H9 (cell line): ENCODE measurements at places on chromosomes 3 and 15. TPM values are rescaled to one million over a fixed set of nuclear protein-coding genes. Genes with fewer than 3 reads are reported as not detected.

BCHE gene
- 0.79 and 1.4 TPM in 2 replicates for total RNA-seq

CCNB2 gene
- 119 and 122 TPM in 2 replicates for total RNA-seq

FXR1 gene
- total RNA-seq: 240 and 242 TPM in 2 replicates

ADAMTS7 gene
- 23.1 and 25.0 TPM in 2 replicates for total RNA-seq

IREB2 gene
- total RNA-seq: 87.6 and 93.3 TPM in 2 replicates

SLC9A9 gene
- total RNA-seq: 0.35 and 0.48 TPM in 2 replicates

CFAP100 gene
- 0.26 and 0.44 TPM in 2 replicates for total RNA-seq

CPLX3 gene
- total RNA-seq: not detected in 2 replicates

GPR27 gene
- 15.5 and 17.7 TPM in 2 replicates for total RNA-seq

CIB2 gene
- total RNA-seq: 37.1 and 43.2 TPM in 2 replicates

SNTN gene
- total RNA-seq: not detected in 2 replicates

CPNE9 gene
- 3.5 and 3.8 TPM in 2 replicates for total RNA-seq

DNA sequence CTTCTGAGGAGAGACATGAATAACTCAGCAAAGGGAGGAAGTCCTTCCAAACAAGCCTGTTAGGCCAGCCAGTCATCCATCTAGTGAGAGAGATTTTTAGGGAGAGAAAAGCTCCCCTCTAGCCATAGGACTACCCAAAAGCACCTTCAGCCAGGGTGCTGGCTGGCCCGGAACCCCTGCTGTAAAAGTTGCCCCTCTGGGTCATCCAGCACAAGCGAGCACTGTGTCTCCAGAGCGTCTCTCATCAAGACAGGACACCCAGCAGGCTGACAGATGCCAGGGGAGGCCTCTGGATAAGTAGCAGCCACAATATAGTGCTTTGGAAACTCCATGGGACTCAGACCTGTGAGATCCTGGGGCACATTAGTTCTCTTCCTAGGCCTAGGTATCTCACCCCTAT is 24.5 kb downstream of the ANXA2 start:
- no peak for DNase-seq

- no peak for DNase-seq
Observed at GRCh38 chr3:153169793-153170383, 7.9 kb downstream of the RAP2B start.

DNA sequence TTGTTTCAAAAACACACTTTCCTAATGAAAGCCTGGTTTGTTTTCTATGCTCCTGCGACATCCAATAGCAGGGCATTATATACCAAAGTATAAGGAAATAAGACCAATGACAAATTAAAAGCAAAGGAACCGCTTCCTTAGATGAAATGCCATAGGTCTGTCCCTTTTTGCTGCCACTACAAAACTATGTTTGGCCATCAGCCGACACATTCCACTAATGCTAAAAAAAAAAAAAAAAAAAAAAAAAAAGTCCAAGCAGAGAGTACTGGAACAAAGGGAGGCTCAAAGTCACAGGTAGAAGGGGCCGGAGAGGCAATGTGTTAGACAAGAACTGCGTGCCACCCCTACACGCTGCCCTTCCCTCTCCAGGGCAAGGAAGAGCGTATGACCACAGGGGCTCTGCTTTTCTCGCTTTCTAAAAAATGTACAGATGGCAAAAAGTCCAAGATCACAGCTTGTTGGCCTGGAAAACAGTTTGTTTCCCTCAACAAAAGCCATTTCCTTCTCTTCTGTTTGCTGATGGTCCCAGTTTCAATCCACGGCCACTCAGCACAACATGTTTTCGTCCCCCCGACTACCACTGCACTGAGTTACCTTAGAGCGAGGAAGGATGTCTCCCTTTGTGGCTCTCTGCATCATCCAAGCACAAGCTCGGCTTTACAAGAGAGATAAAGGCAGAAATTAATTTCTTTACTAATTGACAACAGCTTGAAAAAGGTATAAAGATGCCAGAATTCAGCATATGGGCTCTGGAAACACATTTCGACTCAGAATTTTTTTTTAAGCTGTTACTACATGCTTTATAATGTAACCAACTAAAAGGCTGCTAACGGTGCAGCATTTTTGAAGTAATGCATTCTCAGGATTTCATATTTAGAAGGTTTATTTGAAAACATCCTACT is 70.8 kb downstream of the ABTB1 start:
- DNase-seq: no peak

GRCh38 chr15:95134431-95135110 is 903.2 kb downstream of the MCTP2 start:
- DNase-seq: no peak

- no peak for DNase-seq
Observed at GRCh38 chr15:58742819-58743502, 6.5 kb downstream of the ADAM10 start.

DNA sequence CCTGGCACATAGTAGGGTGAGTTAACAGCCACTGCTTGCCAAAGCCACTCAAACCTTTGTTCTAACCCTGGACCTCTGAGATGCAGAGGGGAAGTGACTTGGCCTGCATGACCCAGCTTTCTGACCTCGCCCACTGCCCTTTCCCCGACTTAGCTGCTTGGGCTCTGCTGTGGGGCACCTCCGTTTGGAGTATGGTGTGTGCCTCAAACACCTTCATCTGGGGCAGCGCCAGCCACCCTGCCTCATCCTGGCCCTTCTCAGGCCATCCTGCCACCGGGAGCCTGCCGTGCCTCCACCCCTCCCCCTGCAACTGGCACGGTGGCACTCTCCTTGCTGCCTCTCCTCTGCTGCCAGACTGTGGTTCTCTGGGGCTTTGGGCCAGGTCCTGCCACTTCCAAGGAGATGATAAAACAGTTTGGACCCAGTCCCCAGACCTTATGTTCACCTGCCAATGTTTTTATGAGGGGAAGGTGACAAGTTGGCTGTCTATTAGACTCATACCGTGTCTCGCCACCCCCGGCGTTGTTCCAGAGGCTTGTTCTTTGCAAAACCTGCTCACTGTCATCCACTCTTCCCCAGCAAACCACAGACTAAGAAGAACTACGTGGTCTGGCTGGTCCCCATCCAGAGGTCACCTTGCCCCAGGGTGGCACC is 32.2 kb downstream of the SLC6A6 start:
- DNase-seq: no peak

GRCh38 chr15:96505014-96505413 is 174.5 kb downstream of the NR2F2 start:
- no peak for DNase-seq

GRCh38 chr3:64019271-64019670 is 4.0 kb downstream of the PSMD6 start:
- DNase-seq: no peak

GRCh38 chr15:68834346-68834745 is 13.7 kb upstream of the ANP32A start:
- no peak for DNase-seq

- no peak for DNase-seq
Observed at GRCh38 chr3:71219744-71220638, 363.5 kb downstream of the FOXP1 start.

GRCh38 chr3:186985661-186986364 is 55.5 kb downstream of the ST6GAL1 start:
- no peak for DNase-seq

- no peak for DNase-seq
Observed at GRCh38 chr15:79296583-79296982, 14.1 kb downstream of the ANKRD34C start.

- DNase-seq: no peak
Observed at GRCh38 chr3:64067506-64068346, 44.4 kb upstream of the PSMD6 start.

GRCh38 chr3:166455744-166456143 is 618.5 kb upstream of the BCHE start:
- no peak for DNase-seq

- no peak for DNase-seq
Observed at GRCh38 chr3:52816199-52816598, 14.3 kb downstream of the ITIH4 start.

- peak; percentile 63 for DNase-seq
Observed at GRCh38 chr15:66254089-66254950, 770 bp upstream of the MEGF11 start.

GRCh38 chr3:197953881-197954280 is 3.9 kb downstream of the RPL35A start:
- DNase-seq: no peak

DNA sequence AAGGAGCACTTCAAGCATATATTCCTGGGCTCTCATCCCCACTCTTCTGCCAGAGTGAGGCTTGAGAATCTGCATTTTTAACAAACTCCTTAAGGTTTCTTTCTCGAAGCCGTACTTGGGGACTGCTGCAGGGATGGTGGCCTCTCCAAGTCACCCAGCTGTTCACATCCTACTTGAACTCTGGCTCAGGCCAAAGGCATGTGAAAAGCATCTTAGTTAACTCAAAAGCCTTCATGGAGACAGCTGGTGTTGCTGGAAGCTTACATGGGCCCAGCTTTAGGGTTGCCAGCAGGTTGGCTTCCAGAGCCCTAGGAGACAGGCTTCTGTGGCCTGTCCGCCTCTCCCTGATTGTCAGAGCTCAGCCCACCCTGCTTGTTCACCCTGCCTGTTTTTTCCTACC is 139.2 kb downstream of the THSD4 start:
- no peak for DNase-seq

- DNase-seq: no peak
Observed at GRCh38 chr3:56667973-56668579, 15.0 kb downstream of the TASOR start.

- DNase-seq: no peak
Observed at GRCh38 chr3:52053307-52054304, 2.8 kb downstream of the DUSP7 start.

DNA sequence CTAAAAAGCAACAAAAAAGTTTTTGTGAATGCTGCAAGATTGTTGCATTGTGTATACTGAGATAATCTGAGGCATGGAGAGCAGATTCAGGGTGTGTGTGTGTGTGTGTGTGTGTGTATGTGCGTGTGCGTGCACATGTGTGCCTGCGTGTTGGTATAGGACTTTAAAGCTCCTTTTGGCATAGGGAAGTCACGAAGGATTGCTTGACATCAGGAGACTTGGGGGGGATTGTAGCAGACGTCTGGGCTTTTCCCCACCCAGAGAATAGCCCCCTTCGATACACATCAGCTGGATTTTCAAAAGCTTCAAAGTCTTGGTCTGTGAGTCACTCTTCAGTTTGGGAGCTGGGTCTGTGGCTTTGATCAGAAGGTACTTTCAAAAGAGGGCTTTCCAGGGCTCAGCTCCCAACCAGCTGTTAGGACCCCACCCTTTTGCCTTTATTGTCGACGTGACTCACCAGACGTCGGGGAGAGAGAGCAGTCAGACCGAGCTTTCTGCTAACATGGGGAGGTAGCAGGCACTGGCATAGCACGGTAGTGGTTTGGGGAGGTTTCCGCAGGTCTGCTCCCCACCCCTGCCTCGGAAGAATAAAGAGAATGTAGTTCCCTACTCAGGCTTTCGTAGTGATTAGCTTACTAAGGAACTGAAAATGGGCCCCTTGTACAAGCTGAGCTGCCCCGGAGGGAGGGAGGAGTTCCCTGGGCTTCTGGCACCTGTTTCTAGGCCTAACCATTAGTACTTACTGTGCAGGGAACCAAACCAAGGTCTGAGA is 4.7 kb downstream of the BHLHE40 start:
- no peak for DNase-seq

DNA sequence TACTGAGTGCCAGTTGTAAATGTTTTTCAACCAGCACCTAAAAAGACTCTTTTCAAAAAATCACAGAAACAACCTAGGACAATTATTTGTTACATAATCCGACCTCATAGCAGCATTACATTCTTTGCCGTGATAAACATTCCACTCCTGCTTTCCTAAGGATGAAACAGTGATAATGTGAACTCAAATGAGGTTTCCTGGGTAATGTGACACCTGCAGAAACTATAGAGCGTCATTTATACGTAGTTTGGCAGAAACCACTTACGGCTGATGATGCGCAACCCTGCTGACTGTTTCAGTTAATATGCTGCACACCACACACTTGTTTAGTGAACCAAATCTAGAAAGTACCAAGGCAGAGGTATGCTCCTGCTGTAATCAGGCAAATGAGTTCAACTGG is 55.8 kb downstream of the SEMA6D start:
- no peak for DNase-seq

GRCh38 chr3:24367216-24367615 is 127.4 kb downstream of the THRB start:
- DNase-seq: no peak

DNA sequence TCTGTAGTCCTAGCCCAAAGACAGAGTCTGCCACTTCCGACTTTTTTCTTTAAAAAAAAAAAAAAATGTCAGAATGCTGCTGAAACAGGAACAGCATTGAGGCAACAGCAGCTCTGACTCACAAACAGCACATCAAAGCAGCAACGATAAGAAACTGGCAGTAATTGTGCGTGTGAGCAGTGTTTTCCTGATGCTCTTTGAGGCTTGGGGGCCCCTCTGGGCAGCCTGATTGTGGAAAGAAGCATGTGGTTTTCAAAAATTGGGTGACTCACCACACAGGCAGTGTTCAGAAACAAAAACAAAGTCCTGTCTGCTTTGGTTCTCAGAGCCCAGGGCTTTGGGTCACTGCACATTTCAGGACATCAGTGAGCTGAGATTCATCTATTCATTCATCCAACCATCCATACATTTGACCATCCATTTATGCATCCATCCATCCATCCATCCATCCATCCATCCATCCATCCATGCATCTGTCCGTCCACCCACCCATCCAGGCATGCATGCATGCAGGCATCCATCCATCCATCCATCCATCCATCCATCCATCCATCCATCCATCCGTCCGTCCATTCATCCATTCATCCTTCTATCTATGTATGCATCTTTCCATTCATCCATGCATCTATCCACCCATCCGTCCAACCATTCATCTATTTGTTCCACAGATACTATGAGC is 308.4 kb downstream of the RPLP1 start:
- no peak for DNase-seq

DNA sequence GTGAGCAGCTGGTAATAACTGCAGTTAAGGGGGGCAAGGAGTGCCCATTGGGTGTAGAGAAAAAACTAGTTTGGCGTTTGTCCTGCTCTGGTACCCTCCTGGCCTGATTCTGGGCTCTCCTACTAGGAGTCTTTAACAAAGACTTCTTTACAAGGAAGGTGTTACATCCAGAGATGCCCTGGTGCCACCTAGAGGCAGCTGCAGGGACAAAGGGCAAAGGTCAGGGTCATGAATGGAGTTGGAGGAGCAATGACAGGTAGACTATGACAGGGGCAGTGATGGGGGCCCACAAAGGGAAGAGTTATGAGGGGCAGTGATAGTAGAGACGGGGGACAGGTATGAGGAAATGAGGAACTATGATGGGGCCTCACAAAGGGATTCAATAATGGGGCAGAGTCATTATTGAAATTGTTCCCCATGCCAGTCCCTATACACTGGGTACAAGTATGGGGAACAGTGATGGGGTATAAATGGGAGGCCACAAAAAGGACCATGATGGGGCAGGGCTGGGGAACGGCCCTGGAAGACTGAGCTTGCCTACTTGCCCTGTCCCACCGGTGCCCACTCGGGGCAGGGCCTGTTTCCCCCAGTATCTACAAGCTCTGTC is 7.9 kb downstream of the CCDC71 start:
- peak; percentile 65 for DNase-seq
